Liver (tissue), 10 donors: ENCODE measurements at places on chromosomes 2 and 18. TPM values are rescaled to one million over a fixed set of nuclear protein-coding genes. Genes with fewer than 3 reads are reported as not detected.

Gene GCG
- polyA plus RNA-seq = not detected

Gene GATA6
- polyA plus RNA-seq = 6.2 TPM

Gene PSMA8
- polyA plus RNA-seq = not detected

Gene FER1L5
- not detected for polyA plus RNA-seq

Gene ALKAL2
- 1.9 TPM for polyA plus RNA-seq
